ENCODE measurements at places on chromosomes 16 and 17.
A peak's percentile ranks its signal among the peaks of the same experiment; 100 is the strongest.

DNA sequence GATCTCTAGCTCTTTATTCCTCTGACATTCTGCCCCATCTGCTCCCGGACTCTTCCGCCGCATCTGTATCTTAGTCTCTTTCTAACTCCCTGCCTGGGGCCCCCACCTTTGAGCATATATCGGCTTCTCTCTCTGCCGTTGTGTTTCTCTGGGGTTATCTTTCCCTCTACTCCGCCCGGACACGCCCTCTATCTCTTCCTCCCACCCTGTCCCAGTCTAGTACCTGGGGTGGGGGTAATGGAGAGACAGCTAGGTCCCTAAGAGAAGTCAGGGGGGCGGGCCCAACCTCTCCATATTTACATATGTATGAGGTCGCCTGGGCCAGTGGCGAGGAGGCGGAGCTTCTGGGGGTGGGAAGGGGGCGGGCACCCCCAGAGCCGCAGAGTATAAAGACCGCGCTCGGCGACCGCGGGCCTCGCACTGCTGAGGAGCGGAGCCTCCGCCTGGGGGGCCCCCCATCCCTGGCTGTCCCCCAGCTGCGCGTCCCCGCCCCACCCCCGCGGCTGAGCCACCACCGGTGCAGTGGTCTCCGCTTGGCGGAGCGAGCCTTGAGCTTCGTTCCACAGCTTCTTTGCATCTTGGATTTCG is at the start of gene ATP1B2:
TSS of gene ATP1B2 (plus strand) at position 418 of the 588 bp plus-strand sequence. CDS start 593 bp downstream, outside the sequence.
- peak; percentile 74 for DNase-seq

DNA sequence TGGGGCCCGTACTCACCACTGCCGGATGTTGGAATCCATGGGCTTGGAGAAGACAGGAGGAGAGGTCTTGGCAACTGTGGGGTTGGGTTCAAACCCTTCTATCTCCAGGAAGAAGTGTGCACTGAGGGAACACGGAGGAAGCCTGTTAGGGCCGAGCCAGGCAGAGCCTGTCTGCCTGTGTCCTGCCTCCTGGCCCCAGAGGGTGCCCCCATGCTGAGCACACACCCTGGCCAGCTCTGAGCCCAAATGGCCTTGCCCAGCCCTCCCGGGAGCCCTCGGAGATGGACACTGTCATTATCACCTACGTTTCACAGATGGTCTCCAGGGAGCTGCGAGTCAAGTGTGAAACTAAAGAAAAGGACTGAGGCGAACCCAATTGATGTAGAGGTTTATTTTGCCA is 12.5 kb downstream of the TRPV3 start:
- DNase-seq: no peak

DNA sequence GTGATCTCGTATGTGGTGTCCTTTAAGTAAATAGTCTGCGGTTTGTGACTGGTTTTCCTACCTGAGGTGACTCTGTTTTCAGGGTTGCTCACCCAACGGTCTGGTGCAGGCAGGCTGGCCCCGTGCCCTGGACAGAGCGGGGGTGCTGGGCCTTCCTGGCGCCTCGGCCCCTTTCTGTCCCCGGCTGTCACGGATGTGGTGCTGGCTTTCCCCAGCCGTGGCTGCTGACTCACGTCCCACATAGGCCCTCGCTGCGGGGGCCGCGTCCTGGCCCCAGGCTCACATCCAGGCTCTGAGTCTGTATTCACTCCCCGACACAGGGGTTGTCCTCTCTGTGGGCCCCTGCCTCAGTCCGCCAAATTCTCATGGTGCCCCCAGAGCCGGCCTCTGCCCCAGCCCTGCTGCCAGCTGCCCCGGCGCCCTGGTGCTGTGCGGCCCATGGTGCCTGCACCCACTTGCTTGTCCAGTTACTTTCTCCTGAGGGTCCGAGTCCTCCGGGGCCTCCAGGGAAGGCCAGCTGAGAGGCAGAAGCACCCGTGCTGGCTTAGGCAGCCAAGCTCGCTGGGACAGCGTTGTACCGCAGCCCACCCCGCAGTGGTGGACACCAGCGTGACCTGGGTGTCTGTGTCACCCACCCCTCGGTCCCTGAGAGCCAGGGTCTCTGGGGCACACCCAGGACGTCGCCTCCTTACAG is 5.9 kb downstream of the CHMP6 start:
- DNase-seq: no peak

GRCh38 chr17:56109836-56110235 is 43.4 kb upstream of the ANKFN1 start:
- no peak for DNase-seq

DNA sequence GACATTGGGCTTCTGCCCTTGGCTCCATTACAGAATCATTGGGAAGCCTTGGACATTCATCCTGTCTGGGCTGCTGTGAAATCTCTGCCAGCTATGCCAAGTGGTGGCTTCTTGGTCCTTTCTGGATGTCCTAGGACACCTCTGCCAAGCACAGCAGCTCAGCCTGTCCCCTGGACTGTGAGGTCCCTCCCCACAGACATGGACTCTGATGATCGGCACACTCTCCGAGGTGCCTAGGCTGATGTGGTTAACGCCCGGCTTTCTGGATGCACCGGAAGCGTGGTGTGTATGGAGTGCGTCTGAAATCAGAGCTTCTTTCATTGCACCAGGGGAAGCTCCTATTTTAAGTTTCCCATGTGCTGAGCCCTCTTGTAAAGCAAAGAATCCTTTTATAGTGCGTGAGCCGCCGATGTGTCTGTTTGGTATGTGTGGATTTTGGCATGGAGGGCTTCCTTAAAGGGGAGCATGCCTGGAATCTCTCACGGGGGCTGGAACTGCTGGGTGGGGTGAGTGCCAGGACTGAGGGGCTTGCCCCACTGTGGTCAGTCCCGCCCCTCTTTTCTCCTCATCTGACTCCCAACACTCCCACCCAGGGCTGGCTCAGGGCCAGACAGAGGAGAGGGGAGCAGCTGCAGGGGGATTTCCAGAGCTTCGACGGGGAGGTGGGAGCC is 7.0 kb upstream of the ARHGAP23 start:
- DNase-seq: no peak

DNA sequence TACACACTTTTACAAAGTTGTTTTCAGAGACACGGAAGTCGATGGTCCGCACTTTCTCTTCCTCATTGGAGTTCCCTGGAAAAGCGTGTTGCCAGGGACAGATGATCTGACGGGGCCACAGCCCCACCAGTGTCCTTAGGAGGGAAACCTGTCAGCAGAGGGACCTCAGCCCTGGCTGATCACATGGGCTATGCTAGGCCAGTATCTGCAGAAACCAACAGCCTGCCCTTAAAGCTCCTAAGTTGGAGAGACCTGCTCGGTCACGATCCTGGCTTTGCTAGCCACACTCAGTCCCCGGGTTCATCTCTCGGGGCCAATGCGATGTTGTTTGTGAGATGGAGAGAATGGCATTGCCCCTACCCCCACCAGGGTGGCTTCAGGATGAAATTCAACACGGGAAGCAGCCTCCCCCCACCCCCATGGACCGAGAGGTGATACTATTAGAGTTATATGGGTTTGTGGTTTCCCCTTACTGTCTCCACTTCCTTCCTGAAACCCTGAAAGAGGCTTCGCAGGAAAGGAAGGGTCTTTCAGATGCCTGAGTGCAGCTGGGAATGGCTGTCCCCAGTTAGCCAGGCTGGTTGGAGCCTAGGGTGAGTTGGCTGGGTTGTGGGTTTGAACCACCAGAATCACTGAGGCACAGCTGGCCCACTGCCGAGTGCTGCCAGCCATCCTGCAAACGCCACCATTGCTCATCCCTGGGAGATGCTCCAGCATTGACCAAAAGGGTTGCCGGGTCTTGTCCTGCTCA is 16.6 kb downstream of the RMI2 start:
- DNase-seq: no peak

- no peak for DNase-seq
Measured at GRCh38 chr16:2969545-2970521, 685 bp downstream of the PAQR4 start.

- DNase-seq: no peak
Measured at GRCh38 chr16:88405216-88406060, 22.7 kb downstream of the ZNF469 start.

- no peak for DNase-seq
Measured at GRCh38 chr17:40616592-40616991, 31.0 kb downstream of the SMARCE1 start.
